ENCODE measurements at places on chromosomes 2 and 18.

DNA sequence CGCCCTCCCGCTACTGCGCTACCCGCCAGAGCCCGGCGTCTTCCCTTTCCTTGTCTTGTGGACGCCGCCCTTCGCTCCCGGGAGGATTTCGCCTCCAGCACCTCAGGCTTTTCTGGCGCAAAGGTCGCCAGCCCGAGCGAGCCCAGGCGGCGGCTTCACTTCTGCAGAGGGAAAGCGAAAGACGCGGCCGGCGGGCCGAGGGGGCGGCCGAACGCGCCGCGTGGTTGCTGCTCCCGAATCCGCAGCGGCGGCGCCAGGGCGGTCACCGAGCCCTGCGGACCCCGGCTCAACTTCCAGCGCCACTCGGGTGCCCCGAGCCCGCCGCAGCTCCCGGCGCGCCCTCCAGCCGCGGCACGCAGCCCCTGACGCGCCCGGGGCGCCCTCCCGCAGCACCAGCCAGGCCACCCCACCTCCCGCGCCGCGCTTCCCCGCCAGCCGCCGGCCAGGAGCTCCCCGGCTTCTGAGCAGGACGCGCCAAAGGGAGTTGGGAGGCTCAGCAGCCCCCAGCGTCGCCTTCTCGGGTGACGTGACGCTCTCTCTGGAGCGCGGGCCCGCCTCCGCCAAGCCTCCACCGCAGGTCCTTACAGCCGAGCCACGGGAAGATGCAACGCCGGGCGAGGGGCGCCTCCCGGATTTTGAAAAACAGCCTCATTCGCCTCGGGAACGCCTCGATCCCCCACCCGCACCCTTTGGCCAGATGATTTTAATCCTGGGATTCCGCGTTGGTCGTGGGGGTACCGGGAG lies 84.9 kb upstream of the EPB41L3 start:
- DNase-seq: peak; percentile 15

DNA sequence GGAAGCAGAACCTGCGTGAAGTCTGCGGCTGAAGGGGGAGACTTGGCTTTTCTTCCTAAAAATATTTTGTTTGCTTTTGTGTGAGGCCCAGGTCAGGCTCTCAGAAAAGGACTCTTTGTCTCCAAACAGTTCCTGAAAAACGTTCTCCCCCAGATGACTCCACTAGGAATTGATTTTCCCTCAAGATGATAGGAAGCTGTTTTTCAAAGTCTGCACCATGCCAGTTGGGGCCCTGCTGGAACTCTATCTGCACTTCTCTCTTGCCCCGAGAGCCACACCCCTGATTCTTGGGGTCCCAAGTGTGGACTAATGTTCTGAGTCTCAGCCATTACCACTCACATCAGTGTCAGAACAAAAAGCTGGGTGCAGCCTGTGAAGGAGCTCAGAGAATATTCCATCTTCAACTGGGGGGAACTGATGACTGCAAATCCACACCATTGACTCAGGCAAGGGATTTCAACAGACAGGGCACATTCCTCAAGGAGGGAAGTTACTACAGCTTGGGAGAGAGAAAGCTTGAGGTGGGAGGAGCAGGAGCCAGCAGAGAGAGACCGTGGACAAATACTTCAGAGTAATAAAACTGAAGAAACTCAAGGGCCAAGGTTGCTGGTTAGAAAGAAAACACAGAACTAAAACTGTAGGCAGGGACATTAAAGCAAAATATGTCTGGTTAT lies 768.3 kb downstream of the RNF144A start:
- DNase-seq: peak; percentile 13

DNA sequence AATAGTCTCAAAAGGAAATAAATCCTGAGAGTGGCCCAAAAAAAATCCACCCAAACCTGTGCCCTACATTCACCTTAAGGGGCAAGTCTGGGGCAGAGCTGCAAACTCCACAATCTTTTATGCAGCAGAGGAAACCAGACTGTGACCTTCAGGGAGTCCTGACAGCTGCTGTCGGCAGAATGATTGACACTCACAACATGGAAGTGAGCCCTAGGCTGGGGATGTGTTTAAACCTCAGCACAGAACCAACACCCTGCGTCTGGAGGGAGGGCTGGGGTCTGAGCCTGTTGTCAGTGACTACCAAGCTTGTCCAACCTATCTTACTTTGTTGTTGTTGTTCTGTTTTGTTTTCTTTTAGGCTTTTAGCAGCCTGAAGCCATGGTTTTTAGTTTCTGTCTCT lies 39.6 kb downstream of the CRACDL start:
- DNase-seq: no peak

DNA sequence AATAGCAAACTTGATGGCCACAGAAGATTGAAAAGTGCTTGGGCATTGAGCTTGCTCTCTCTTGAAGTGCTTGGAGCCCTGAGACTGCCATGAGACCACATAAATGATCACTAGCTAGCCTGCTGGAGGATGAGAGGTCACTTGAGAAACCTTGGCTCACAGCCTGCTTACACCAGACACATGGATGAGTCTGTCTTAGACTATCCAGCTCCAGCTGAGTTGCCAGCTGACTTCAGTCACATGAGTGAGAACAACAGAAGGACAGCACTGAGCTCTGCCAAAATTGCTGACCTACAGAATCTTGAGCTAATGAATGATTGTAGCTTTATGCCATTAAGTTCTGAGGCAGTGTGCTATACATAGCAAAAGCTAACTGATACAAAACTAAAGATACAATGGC lies 18.1 kb downstream of the NABP1 start:
- DNase-seq: peak; percentile 82

GRCh38 chr2:174591740-174592139 lies 5.9 kb downstream of the WIPF1 start:
- no peak for DNase-seq

DNA sequence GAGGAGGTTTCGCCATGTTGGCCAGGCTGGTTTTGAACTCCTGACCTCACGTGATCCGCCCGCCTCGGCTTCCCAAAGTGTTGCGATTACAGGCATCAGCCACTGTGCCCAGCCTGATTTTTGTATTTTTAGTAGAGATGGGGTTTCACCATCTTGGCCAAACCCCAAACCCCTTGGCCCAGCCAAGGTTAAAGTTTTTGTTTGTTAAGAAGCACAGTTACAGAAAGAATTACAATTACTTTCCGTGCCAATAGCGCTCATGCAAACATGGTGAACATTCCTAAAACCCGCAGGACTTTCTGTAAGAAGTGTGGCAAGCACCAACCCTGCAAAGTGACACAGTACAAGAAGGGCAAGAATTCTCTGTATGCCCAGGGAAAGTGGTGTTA lies 26.1 kb downstream of the ITSN2 start:
- peak; percentile 84 for DNase-seq

GRCh38 chr2:68330691-68331090 lies 10.9 kb upstream of the CNRIP1 start:
- peak; percentile 59 for DNase-seq

DNA sequence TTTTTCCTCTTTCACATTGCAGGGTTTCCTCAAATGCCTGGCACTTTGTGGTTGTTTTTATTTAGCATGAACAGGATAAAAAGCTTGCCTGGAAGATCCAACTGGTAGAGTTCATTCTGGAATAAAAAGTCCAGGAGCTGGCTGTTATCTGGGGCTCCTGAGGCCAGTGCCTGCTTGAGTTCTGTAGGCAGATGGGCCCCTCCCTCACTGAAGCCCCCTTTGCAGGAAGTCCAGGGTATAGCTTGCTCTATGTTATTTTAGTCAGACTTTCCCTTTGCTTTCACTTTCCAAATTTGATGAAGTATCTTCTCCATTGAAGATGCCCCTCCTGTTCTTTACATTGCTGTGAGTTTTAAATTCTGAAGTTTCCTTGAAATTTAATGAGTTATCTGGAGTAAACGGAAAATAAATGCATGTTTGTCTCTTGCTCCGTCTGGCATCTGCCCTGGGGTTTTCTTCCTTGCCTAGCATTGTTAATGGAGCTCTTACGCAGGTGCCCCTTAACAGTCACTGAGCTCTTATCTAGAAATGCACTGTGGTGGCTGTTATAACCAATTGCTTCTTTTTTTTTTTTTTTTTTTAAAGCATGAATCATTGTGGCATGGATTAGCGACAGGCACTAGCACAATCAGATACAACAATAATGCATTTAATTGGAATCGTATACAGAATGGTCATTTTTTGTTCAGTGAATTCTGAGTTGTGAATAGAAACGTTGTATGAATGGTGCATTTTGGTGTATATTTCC lies 27.0 kb upstream of the LPIN1 start:
- peak; percentile 22 for DNase-seq

GRCh38 chr2:221969087-221969829 lies 329.5 kb downstream of the PAX3 start:
- DNase-seq: peak; percentile 34

GRCh38 chr2:16281451-16282335 lies 341.3 kb downstream of the MYCN start:
- DNase-seq: no peak

GRCh38 chr2:157489983-157490382 lies 46.1 kb upstream of the CYTIP start:
- DNase-seq: no peak

DNA sequence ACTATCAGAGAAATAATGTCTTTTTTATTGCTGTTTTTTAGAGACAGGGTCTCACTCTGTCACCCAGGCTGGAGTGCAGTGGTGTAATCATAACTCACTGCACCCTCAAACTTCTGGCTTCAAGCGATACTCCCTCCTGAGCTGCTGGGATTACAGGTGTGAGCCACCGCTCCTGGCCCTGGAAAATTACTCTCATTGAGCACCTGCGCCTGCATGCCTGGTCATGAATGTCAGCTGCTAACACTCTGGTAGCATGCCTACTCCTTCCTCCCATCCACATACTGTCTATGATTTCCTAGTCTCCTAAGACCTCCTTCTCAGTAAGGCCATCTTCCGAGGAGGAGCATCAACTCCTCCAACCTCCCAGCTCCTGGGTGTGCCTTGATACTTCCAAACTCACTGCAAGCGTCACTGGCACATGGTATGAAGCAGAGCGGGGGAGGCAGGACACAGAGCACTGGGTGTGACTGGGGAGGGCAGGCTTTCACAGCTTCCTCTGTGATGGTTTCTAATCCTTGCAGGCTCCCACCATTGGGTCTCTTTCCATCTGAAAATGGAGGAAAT lies 1.6 kb upstream of the MAP2 start:
- no peak for DNase-seq

DNA sequence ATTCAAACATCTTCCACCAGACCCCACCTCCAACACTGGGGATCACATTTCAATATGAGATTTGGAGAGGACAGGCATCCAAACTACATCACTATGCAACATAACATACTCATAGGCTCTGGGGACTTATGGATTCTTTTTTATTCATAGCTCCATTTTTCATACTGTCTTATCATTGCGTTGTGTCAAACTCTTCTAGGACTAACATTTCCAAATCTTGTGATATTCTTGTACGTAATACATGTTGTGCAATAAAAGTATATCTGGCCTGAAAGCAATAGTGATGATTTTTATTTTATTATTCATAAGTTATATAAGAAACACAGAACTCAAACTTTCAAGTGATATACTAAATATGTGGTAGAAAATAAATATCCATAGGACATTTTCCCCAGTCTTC lies 60.6 kb upstream of the ACTR3 start:
- DNase-seq: no peak

DNA sequence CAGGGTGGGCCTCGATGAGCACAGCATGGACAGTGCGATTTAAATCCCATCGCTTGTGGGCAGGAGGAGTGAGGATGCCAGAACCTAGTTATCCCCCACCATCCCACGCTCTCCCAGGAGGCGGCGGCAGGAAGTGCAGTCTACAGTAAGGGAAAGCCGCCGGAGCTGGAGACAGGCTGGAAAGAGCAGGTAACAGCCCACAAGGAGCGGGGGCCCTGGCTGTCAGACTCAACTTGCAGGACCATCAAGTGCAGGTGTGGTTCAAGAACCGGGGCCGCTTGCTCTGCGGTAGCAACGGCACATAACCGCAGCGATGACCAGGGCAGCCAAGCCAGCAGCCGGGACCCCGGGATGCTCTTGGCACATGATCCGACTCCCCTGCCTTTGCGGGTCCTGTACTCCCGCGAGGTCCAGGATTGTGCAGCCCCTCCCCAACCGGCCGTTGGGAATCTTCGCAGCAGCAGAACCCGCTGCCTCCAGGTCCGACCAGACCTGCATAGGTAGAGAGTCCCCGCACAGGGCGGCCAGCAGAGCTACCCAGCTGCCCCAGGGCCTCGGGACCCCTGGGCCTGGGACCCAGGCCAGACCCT lies 82.1 kb downstream of the BIN1 start:
- DNase-seq: peak; percentile 46

- DNase-seq: no peak
Measured at GRCh38 chr18:22114526-22115321, 54.7 kb upstream of the GATA6 start.

DNA sequence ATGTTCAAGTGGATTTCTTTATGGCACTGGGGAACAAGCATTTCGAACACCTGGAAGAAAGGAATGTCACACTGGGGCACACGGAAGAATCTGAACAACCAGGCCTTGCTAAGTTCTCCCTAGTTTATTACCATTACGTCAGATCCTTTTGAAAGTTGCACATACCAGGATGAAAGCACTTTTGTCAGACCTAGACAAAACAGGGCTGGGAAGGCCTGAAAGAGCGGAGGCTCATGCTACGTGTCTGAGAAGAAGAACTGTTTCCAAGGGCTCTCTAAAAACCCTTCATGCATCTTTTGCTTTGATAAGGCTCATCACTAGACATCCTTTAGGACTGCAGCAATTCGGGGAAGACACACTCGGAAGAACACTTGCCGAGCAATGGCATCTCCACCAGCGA lies 15.4 kb upstream of the SLC25A52 start:
- no peak for DNase-seq

- DNase-seq: peak; percentile 32
Measured at GRCh38 chr2:191521608-191522208, 156.2 kb upstream of the NABP1 start.

- DNase-seq: no peak
Measured at GRCh38 chr2:88932686-88933085, 241.2 kb downstream of the RPIA start.

GRCh38 chr2:96602330-96602823 lies 35.7 kb downstream of the KANSL3 start:
- DNase-seq: no peak

GRCh38 chr2:43612944-43613343 lies 17.1 kb upstream of the THADA start:
- no peak for DNase-seq

DNA sequence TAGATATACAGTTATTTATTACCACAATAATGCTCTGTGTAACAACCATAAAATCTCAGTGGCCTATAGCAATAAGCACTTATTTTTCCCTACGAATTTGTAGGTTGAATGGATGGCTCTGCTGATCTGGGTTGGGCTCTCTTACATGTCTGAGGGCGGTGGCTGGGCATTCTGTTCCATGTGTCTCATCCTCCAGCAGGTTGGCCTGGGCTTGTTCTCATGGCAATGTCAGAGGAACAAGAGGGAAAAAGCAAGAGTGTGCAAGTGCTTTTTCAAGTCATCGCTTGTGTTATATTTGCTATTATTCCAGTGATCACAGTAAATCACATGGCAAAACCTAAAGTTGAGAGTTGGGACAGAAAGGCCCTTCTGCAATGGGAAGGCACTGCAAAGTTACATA lies 30.4 kb upstream of the MYO3B start:
- no peak for DNase-seq

All from M059J (cell line).